ENCODE measurements at places on chromosomes 12 and 14.

DNA sequence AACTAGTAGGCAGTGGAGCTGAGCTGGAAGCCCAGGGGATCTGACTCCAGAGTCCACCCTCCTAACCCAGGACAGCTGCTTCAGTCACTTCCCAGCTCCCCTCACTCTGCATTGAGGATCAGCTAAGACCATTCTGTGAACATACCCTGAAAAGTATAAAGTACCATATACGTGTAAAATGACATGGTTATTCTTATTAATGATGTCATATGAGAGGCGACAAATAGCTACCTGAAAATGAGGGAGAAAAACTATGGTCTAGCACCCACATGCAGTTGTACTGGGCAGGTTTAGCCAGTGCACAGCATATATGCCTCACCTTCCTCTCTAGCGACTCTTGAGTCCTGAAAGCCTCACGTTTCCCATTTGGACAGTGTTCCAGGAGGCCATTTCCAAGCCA is 461.9 kb downstream of the RAD51B start:
- no peak for DNase-seq

DNA sequence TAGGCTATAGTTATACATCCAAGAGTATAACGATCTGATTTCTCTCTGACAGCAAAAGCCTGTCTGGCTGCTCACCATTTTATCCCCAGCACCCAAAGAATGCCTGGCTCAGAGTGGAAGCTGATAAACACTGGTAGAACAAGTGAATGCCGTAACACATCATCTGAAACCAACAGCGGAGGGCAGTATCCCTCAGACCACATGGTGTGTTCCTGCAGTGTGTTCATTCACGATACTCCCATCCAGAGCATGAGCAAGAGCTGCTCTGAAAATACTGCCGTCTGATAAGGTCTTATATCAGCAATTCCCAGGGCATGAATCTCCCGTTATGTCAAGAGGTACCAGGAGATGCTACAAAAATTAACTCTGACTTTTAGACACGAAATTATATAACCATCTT is 95.9 kb downstream of the TTC7B start:
- no peak for DNase-seq

DNA sequence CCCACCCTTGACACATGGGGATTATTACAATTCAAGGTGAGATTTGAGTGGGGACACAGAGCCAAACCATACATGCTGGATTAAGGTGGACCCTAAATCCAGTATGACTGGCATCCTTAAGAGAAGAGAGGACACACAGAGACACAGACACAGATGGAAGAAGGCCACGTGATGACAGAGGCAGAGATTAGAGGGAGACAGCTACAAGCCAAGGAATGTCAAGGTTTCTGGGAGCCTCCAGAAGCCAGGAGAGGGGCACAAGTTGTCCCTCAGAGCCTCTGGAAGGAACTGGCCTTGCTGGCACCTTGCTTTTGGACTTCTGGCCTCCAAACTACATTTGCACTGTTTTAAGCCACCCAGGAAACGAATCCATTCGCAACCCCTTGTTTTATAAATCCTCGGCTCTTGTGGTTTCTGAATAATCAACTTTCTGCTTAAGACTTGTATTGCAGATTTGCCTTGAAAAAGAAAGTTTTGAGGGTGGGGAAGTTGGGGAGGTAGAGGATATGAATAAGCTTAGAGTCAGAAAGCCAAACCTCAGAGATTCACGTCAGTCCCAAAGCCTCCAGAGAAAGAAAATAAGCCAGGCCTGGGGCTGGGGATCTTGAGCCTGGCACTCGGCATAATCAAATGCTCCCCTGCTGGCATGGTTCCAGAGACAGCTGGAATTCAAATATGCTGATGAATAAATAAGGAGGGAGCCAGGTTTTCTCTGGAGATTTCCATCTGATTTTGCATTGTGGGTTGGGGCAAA is 224.2 kb upstream of the PWP1 start:
- DNase-seq, result no peak

DNA sequence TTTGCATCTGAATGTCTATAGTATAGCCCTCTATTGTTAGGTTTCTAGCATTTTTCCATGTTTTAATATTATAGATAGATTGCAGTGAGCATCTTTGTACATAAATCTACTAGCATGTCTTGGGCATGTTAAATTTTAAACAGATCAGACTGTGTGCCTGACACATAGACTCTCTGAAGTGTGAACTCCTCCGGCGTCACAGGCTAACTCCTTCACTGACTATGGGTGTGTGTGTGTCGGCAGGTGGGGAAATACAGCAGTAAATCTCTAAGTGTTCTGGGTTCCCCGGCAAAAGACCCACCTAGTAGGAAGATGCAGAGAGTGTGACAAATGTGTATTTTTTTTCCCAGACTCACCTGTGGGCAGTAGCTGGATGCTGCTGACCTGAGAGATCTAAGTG is 2.3 kb downstream of the VWF start:
- DNase-seq, result no peak

DNA sequence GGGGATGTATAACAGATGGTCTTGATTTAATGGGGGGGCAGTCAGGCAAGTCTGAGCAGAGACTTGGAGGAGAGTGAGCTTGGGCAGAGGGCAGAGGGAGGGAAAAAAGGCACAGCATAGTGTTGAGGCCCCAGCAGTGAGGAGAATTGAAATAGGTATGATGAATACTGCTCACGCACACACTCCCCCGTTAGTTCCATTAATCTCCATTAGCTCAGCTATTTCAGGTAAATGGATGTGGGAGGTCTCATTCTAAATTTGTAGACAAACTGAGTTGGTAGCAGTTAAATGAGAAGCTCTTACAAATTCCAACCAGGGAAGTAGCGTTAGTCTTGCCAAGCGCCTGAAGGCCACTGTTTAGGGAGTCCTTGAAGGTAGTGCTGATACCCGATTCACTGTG is 66.7 kb upstream of the STON2 start:
- DNase-seq, result no peak

DNA sequence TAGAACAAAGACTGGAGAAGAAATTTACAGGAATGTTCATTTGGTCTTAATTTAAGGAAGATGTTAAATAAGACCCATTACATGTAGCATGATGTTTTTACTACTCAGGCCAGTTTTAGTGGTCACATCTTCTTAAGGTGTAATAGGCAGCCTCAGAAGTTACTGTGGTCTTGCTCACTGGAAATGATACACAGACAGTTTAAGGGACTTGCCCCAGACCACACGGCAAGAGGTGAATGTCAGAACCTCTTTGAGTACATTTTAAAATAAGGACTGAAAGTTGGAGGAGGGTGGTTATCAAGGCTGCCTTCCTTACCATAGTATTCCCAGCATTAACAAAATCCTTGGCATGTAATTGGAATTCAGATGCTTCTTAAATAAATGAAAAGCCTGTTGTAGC is 37.9 kb downstream of the LRRK2 start:
- DNase-seq, result no peak

DNA sequence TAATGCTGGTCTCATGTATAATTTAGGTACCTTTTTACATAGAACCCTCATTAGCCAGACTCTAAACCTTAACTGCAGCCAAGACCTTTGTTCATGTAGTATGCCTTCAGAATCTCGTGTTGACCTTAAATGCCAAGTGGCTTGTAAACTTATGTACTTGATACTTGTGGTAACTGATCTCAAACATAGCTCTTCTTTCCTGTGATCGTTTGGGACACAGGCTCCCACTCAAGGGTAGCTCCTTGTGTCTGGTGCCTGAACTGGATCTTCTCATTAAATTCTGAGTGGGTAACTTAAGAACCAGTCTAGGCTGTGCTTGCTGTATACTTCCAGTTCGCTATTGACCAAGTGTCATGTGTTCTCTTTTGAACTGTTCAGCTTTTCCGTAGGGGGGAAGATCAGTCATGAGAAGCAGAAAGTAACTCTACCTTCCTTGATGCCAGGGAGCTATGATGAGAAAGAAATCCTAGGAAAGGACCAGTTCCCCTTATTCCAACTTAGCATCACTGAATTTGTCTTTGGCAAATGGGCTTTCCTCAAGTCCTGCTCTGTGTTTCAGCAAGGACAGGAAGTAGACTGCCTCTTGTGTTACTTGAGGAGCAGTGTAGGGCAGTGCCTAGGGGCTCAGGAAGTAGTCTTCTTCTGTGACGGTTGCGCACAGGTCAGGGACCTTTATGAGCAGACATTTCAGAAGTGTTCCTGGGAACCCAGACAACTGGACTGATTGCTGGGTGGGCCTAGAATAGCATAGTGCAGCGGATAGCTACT is 2.5 kb downstream of the LGALS3 start:
- DNase-seq, result no peak

DNA sequence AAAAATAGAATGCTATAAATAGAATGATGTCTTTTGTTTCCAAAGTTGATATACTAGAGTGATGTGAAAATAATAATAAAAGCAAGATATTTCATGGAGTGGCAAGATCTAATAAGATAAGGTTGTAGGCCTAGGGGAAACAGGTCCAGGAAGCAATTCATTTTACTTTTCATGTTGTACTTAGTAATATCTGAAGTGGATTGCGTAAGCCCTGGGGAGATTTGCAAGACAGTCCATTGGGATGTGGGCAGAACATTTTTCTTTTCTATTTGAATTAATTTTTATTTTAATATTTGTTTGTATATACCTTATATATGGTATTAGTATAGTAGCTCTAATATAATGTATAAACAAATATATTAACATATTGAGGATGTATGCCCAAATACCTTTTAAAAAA is 7.5 kb downstream of the NUBPL start:
- no peak for DNase-seq

DNA sequence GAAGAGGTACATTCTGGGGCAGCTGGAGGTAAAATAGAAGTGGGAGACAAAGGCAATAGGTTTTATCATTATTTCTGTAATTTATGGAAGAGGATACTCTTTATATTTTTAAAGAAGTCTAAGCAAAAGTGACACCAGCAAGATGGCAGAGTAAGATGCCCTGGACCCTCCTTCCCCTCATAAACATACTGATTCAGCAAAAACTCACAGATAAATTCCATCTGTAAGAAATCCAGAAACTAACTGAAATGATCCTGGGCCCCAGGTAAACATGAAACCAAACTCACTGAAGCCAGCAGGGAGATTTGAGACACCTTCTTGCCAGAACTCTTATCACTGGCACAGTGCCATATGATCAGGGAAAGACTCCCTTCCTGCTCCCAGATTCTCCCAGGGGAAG is 79.9 kb downstream of the GCH1 start:
- no peak for DNase-seq

- no peak for DNase-seq
Measured at GRCh38 chr14:92649934-92650545, 98.4 kb downstream of the LGMN start.

GRCh38 chr14:95320078-95320895 is 579 bp upstream of the CLMN start:
- no peak for DNase-seq

GRCh38 chr12:48969833-48970701 is 1.5 kb downstream of the WNT10B start:
- no peak for DNase-seq

- DNase-seq, result no peak
Measured at GRCh38 chr14:49939884-49940510, 47.1 kb downstream of the ARF6 start.

DNA sequence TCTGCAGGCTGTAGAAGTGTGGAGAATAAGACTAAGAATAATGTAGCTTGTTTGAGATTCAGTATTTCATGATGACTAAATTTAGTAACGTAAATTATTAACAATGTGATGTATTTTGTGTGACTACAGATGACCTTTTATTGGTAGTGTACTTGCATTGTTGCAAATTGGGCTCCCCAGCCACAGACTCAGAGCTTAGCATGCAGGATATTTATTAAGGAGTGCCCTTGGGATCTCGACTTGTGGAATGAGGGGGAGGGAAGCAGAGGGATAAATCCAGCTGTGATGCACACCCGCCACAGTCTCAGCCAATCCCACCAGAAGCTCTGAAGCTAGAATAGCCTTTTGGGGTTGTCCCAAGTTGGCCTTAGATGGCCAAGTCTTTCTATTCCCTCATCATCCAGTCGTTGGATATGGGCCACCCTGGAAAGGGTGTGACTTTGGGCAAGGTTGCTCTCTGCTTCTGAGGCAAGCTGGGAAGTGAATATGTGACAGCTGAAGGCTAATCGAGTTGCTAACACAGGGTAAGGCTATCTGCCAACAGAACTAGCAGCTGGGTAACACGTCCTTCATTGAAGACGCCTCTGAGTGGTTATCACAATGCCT is 42.1 kb upstream of the USP44 start:
- no peak for DNase-seq

DNA sequence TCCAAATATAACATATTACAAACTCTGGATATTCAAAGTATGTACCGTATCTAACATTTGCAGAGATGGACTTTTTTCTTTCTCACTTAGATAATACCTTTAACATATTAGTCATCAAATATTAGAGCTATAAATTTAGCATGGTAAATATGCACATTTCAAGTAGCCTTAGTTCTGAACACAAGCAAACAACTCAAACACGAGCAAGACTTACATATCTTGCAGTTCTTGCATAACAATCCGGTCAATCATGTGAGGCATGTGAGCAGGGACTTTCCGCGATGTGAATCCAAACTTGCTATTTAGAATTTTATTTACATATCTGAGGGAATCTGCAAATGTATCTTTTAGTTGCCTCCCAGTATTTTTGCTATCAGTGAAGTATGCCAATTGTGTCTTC is 22.1 kb upstream of the SYCP3 start:
- DNase-seq, result no peak

GRCh38 chr12:108531929-108532848 is 17.1 kb downstream of the FICD start:
- DNase-seq, result no peak

DNA sequence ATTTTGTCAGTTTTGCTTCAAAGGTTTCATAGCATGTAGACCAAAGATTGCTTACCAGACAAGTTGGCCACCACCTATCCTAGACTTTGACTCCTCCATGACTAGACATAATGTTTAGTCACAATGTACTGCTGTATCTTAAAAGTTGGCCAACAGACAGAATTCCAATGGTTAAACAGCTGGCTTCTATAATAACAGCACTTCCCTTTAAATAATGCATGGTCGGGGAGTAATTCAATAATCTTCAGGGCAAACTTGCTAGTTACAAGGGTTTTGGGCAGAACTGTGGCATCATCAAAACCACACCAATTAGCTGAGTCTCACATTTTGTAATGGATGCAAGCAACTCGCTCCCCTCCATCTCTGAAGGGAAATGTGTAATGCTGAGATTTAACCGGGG is 56.9 kb downstream of the IGF1 start:
- no peak for DNase-seq

DNA sequence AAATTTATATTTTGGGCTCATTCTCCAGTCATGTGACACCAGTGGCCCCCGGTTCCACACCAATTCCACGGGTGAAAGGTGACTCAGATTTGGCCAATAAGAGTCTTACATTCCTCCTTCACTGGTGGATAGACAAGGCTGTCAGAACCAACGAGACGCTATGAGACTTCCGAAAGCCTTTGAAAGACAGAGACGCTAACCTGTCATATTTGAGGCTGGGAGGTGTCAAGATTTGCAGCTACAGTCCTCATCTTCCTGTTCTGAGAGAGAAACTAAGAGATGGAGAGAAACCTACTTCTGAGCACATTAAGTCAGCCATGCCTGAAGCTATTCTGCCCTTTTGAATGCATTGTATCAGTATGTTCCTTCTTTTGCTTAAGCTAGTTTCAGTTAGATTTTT is 171.2 kb downstream of the FLRT2 start:
- no peak for DNase-seq

- DNase-seq, result no peak
Measured at GRCh38 chr14:70698288-70698687, 56.6 kb downstream of the TTC9 start.

- DNase-seq, result no peak
Measured at GRCh38 chr14:30256627-30257026, 302.3 kb upstream of the G2E3 start.
